Stimulated activated CD4-positive, alpha-beta T cell treated with anti-CD3 and anti-CD28 coated beads, Interleukin-12 subunit alpha, Interleukin-12 subunit beta, amount 100 ng/mL, for 4 hours (primary cell): ENCODE measurements at places on chromosomes 2 and 18.

GRCh38 chr2:128374711-128375413 lies 56.2 kb upstream of the HS6ST1 start:
- no peak for DNase-seq

DNA sequence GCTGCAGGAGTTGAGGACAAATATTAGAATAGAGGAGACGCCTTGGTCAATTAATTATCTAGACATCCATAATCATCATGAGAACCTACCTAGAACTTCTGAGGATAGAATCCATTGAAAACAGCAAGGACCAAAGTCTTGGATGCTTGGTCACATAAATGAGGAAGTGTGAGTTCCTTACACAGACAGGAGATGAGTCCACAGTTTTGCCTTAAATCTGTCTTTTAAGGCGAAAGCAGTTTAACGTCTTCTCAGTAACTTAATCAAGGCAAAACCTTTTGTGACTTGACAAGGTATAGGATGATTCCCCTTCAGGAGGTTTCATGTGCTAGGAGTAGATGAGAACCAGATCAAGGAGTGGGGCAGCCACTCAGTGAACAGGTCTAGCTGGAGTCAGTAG lies 1783.2 kb upstream of the CELF4 start:
- DNase-seq: no peak

DNA sequence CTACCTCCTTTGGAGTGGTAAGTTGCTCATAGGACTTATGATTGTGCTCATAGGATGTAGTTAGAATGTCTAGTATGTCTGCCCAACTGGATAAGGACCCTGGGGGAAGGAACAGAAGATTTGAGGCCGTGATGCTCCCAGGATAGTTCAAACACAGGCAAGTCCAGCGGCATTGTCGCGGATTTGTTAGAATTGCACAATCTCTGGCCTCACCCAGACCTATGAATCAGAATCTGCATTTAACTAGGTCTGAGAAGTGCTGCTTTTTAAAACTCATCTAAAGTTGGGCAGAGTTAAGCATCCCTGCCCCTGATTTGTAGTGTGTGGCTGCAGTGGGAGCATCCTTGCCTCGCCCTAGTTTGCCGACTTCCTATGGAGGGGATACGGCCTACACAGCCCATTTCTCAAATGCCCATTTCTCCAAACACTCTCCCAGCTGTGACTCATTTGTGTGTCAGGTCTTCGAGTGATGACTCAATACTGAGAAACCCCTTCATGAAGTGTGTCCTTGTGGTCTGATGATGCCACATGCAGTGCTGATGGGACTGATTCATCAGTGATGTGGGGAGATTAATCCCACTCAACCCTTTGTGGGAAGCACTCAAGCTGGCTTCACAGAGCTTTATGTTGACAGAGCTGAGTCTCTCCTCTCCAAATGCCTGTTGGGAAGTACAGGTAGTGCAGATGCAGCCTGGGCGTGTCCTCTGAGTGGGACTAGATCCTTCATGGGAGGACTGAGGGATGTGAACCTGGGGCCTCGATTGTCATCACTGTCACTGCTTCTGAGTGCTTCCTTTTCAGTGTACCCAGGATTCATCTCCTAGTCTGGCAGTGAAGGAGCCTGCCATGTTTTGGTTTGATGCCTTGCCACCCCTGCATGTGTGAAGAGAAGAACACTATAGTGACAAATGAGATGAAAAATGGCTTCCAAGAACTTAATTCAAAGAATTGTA lies 18.7 kb downstream of the SMIM21 start:
- peak; percentile 6 for DNase-seq

DNA sequence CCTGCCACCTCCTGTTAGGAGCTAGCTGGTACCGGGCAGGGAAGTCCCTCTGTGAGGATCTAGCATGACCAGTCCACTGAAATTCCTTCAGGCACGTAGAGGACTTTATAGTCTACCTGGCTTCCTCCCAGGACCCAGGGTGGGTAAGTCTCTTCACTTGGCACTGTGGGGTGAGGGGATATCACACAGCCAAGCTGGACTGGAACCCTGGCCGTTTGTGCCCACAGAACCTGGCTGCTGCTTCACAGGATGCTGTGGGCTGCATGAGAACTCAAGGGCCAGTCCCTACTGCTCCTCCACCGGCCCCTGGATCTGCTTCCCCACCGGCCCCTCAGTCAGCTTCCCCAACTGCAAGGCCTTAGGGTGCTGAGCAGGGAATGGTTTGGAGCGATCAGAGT lies 35.8 kb downstream of the HS1BP3 start:
- no peak for DNase-seq

GRCh38 chr2:52779446-52779845 lies 988.2 kb upstream of the CHAC2 start:
- DNase-seq: no peak

GRCh38 chr18:14781671-14782070 lies 33.7 kb downstream of the ANKRD30B start:
- DNase-seq: no peak

GRCh38 chr18:35525795-35526494 lies 28.2 kb upstream of the INO80C start:
- no peak for DNase-seq

DNA sequence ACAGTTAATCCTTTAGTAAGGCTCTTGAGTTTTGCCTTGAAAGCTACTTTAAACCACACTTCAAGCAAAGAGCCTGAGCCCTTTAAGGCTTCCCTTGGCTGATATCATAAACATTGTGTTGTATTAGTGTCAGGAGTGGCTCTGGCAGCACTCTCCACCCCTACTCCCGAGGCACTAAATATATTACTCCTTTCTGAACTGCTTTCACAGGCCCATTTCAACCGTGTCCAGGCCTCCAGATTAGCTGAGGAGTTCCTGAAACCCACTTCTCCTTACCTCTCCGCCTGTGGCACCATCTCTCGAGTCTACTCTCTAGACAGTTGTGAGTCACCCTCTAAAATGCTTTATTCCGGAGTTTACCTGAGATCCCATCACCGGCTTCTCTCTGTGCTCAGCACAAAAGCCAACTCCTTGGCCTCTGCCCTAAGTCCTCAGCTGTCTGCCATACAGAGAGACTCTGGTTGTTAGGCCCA lies 14.4 kb upstream of the STON1 start:
- no peak for DNase-seq

DNA sequence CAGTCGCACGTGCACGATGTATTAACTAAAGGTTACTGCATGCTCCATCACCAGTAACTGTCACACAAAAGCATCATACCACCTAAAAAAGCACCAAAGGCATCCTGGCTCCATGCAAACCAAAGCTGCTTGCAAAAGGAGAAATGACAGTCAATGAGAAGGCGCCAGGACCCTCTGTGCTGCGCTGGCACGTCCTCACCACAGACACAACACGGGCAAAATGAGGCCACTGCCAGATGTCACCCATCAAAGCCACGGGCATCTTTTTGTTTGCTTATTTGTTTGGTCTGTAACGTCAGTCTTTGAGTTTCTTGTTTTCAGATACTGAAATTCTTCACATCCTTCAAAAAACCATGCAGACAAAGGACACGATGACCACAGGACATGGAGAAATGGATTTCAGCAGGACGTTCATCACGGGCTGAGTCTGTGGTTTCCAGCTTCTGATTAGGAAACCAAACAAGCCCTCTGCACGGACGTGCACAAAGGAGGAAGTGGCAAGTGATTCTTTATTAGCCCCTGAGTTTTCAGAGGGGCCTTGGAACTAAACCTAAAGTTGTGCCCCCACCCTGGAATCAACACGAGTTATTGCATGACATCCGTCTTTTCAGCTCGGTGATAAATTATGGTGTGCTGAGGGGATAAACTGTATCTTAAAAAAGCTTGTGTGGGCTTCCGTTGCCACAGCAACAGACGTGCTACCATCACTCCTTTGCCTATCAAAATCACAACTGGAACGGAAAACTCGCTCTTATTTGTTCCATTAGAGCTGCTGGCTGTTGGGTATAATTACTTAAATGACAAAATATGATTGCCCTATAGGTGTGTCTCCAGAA lies 181.8 kb downstream of the EIPR1 start:
- no peak for DNase-seq

GRCh38 chr2:64337314-64337713 lies 116.6 kb upstream of the LGALSL start:
- DNase-seq: no peak
